ENCODE measurements at places on chromosomes 11 and 22. TPM values are rescaled to one million over a fixed set of nuclear protein-coding genes. Genes with fewer than 3 reads are reported as not detected.

KCNJ5 gene
- 1.8 TPM for total RNA-seq

HORMAD2 gene
- total RNA-seq: not detected

FOLR3 gene
- not detected for total RNA-seq

UBQLNL gene
- 0.66 TPM for total RNA-seq

DNAJB13 gene
- total RNA-seq: 0.27 TPM

UPK3A gene
- not detected for total RNA-seq

TNNI2 gene
- not detected for total RNA-seq

MYBPC3 gene
- total RNA-seq: not detected

SUSD2 gene
- 8.6 TPM for total RNA-seq

FAM111B gene
- 0.36 TPM for total RNA-seq

A4GALT gene
- 23.5 TPM for total RNA-seq

NRGN gene
- not detected for total RNA-seq

TMEM138 gene
- 18.9 TPM for total RNA-seq

Measured in sigmoid colon (tissue), 7 donors.